Left cardiac atrium (tissue), 4 donors: ENCODE measurements at places on chromosomes 3 and 15. TPM values are rescaled to one million over a fixed set of nuclear protein-coding genes. Genes with fewer than 3 reads are reported as not detected.

- DNase-seq, result no peak
Measured at GRCh38 chr3:184563941-184564684, 2.5 kb downstream of the EPHB3 start.

DNA sequence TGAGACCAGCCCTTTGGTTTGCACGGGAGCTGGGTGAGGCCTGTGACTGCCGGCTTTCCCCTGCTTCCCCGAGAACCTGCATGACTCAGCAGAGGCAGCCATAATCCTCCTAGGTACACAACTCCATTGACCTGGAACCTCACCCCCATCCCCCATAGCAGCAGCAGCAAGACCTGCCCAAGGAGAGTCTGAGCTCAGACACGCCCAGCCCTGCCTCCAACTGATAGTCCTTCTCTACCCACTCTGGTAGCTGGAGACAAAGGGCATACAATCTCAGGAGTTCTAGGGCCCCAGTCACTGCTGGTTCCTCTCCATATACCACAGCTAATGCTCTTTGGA is 141.0 kb upstream of the ARHGEF26 start:
- no peak for DNase-seq

GRCh38 chr15:48682942-48683651 is 37.6 kb upstream of the FBN1 start:
- peak; percentile 71 for DNase-seq

DNA sequence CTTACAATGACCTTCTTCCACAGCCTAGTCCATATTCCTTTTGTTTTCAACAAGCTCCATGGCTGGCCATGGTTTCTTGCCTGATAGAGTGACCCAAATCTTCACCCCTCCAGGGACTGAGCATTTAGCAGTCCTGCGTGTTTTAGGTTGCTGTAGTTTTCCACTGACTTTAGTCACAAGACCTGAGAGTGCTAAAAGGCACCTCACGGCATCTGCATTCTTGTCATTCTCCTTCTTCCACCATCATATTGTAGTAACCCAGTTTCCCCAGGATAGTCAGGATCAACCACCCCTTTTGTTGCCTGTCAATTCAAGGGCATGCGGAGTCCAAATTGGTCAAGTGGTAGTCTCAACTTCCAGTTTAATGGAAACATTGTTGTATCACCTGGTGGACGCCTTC is 20.8 kb downstream of the HTR3C start:
- no peak for DNase-seq

GRCh38 chr3:162213956-162214355 is 717.3 kb downstream of the OTOL1 start:
- no peak for DNase-seq

- DNase-seq, result no peak
Measured at GRCh38 chr15:68581725-68582124, 2.9 kb downstream of the CORO2B start.

GRCh38 chr3:119778811-119779210 is 3.1 kb upstream of the NR1I2 start:
- no peak for DNase-seq

Gene SLC22A14
- total RNA-seq, result 0.09 TPM

Gene ZNF280D
- 21.2 TPM for total RNA-seq

Gene MYL3
- 557 TPM for total RNA-seq

Gene EOMES
- total RNA-seq, result 0.39 TPM
